Effector memory CD4-positive, alpha-beta T cell (primary cell): ENCODE measurements at places on chromosomes 3 and 15.

DNA sequence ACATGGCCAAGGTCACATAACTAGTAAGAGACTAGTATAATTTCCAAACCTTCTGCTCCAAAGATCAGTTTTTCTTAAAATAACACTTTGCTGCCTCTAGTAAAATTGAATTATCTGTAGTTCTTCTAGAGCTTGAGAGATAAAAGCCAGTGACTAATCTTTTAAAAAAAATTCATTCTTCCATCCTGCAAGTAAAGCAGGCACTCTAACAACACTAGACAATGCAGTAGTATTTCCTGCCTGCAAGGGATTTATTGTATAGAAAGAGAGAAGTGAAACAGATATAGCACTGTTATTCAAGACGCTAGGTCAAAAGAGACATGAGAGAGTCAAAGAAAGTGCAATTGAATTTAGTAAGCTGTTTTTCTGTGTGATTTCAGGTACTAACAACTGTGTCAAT lies 159.5 kb upstream of the TBC1D5 start:
- H3K4me3 ChIP-seq: no peak overlapping the region
- no peaks in the 10 kb centered on the region for H3K27me3 ChIP-seq
- DNase-seq: no peak
- H3K4me1 ChIP-seq: no peaks in the 10 kb centered on the region

- H3K4me3 ChIP-seq: no peak overlapping the region
- H3K4me1 ChIP-seq: no peaks in the 10 kb centered on the region
- no peak for DNase-seq
- H3K27ac ChIP-seq: no peak overlapping the region
Measured at GRCh38 chr3:4562595-4562994, 69.4 kb downstream of the ITPR1 start.

- H3K27me3 ChIP-seq: no peaks in the 10 kb centered on the region
- no peaks in the 10 kb centered on the region for H3K36me3 ChIP-seq
- no peak overlapping the region for H3K4me3 ChIP-seq
- H3K27ac ChIP-seq: no peak overlapping the region
- H3K4me1 ChIP-seq: no peaks in the 10 kb centered on the region
Measured at GRCh38 chr3:186849374-186849975, 7.0 kb downstream of the ADIPOQ start.

- peaks cover 43% of the 10 kb centered on the region for H3K4me1 ChIP-seq
- no peak overlapping the region for H3K27ac ChIP-seq
- no peaks in the 10 kb centered on the region for H3K27me3 ChIP-seq
- no peak overlapping the region for H3K4me3 ChIP-seq
Measured at GRCh38 chr3:186515125-186515524, 29.1 kb downstream of the CRYGS start.

DNA sequence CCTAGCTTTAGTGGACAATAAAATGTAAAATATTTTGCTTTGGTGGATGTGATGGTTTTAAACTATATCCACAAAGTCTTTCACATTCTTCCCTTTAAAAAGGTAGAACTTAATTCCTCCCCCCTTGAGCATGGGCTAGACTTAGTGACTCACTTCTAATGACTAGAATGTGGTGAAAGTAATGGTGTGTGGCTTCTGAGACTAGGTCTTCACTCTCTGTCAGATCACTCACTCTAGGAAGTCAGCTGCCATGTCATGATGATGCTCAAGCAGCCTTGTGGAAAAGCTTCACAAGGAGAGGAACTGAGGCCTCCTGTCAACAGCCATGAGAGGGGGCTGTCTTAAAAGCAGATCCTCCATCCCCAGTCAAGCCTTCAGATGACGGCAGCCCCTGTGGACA lies 4.2 kb downstream of the LRRC2 start:
- no peak for DNase-seq
- H3K4me1 ChIP-seq: no peaks in the 10 kb centered on the region
- H3K27ac ChIP-seq: no peak overlapping the region
- no peaks in the 10 kb centered on the region for H3K27me3 ChIP-seq
- no peaks in the 10 kb centered on the region for H3K36me3 ChIP-seq

DNA sequence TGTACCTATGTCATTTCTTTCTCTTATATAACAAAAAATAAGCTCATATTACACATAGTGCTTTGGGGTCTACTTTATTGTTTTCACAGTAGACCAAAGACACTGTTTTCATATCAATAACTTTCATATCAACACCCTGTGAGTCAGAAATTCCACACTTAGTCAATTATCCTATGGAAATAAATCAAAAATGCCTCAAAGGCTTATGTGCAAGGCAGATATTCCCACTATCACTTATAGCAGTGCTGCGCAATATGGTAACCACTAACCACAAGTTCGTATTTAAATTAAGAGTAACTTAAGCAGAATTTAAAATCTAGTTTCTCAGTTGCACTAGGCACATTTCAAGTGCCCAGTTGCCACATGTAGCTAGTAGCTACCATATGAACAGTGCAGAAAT lies 15.9 kb downstream of the SCG3 start:
- DNase-seq: no peak
- no peak overlapping the region for H3K27ac ChIP-seq
- H3K36me3 ChIP-seq: no peaks in the 10 kb centered on the region
- H3K4me3 ChIP-seq: no peak overlapping the region
- no peaks in the 10 kb centered on the region for H3K4me1 ChIP-seq

DNA sequence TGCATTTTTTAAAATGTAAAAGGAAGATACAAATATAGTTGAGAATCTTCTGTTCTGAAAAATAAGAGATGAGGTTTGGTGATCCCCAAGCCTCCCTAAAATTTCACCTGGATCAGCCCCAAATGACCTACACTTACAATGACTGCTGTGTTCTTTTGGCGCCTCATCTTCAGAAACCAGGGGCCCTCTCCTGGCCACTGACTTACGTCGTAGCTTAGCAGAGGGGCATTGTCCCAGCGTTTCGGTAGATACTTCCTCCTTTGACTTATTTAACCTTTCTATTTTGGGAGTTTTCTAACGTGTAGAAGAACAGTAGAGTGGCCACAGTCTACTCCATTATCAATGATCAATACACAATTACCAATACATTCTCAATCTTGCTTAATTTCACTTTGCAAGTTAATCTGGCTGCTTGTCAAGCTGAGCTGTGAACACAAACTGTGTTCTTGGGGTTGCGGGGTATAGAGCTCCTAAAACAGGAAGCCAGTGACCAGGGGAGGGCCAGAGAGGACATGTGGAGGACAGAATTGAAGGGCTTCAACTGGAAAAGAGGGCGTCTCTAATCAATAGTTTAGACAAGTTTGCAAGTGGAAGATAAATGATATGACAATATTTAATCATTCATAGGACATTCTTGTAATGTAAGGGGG lies 419.5 kb downstream of the LPP start:
- H3K4me1 ChIP-seq: no peaks in the 10 kb centered on the region
- H3K4me3 ChIP-seq: no peak overlapping the region
- H3K27ac ChIP-seq: no peak overlapping the region
- no peaks in the 10 kb centered on the region for H3K27me3 ChIP-seq
- no peak for DNase-seq
- H3K36me3 ChIP-seq: no peaks in the 10 kb centered on the region

- no peak overlapping the region for H3K27ac ChIP-seq
- DNase-seq: no peak
- H3K4me1 ChIP-seq: no peaks in the 10 kb centered on the region
- H3K4me3 ChIP-seq: no peak overlapping the region
- no peaks in the 10 kb centered on the region for H3K27me3 ChIP-seq
Measured at GRCh38 chr3:172615296-172615695, 92.1 kb upstream of the TNFSF10 start.

- no peak overlapping the region for H3K4me3 ChIP-seq
- no peak for DNase-seq
- H3K36me3 ChIP-seq: no peaks in the 10 kb centered on the region
- no peak overlapping the region for H3K27ac ChIP-seq
Measured at GRCh38 chr15:51366920-51367319, 25.5 kb downstream of the GLDN start.

- H3K4me3 ChIP-seq: no peak overlapping the region
- no peak for DNase-seq
- no peaks in the 10 kb centered on the region for H3K4me1 ChIP-seq
- H3K27me3 ChIP-seq: no peaks in the 10 kb centered on the region
- H3K27ac ChIP-seq: no peak overlapping the region
Measured at GRCh38 chr3:78659386-78659987, 1108.3 kb downstream of the ROBO1 start.

- no peak for DNase-seq
- H3K27me3 ChIP-seq: no peaks in the 10 kb centered on the region
- H3K4me3 ChIP-seq: no peak overlapping the region
- H3K27ac ChIP-seq: no peak overlapping the region
- no peaks in the 10 kb centered on the region for H3K36me3 ChIP-seq
- no peaks in the 10 kb centered on the region for H3K4me1 ChIP-seq
Measured at GRCh38 chr15:48046813-48047438, 73.9 kb upstream of the SLC24A5 start.

- peak overlapping the region; percentile 51 for H3K4me3 ChIP-seq
- peaks cover 45% of the 10 kb centered on the region for H3K4me1 ChIP-seq
- peak; percentile 40 for DNase-seq
- H3K27me3 ChIP-seq: no peaks in the 10 kb centered on the region
- peak overlapping the region; percentile 85 for H3K27ac ChIP-seq
Measured at GRCh38 chr3:51391566-51392354, 675 bp downstream of the RBM15B start.

DNA sequence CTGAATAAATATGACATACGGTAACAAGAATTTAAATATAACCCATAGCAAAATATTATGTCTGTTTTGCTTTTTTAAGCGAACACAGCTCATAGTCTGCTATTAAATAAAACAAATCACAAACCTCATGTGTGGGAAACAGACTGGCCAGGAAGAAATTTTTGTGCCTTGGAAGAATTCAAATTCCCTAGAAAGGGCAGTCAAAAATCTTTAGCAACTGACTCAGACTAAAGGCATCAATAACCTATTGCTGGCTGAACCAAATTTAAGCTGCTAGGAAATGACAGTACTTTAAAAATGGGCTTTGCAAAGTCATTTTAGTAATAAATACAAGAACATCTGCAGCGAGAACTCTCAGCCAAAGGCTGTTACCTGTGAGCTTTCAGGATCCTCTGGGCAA lies 151.4 kb downstream of the PLD1 start:
- no peaks in the 10 kb centered on the region for H3K36me3 ChIP-seq
- no peak overlapping the region for H3K27ac ChIP-seq
- no peaks in the 10 kb centered on the region for H3K27me3 ChIP-seq
- no peak overlapping the region for H3K4me3 ChIP-seq
- DNase-seq: no peak

GRCh38 chr3:97863775-97864174 lies 42.0 kb downstream of the CRYBG3 start:
- H3K36me3 ChIP-seq: no peaks in the 10 kb centered on the region
- no peak overlapping the region for H3K27ac ChIP-seq
- no peak for DNase-seq
- no peaks in the 10 kb centered on the region for H3K27me3 ChIP-seq
- H3K4me1 ChIP-seq: no peaks in the 10 kb centered on the region
- no peak overlapping the region for H3K4me3 ChIP-seq

DNA sequence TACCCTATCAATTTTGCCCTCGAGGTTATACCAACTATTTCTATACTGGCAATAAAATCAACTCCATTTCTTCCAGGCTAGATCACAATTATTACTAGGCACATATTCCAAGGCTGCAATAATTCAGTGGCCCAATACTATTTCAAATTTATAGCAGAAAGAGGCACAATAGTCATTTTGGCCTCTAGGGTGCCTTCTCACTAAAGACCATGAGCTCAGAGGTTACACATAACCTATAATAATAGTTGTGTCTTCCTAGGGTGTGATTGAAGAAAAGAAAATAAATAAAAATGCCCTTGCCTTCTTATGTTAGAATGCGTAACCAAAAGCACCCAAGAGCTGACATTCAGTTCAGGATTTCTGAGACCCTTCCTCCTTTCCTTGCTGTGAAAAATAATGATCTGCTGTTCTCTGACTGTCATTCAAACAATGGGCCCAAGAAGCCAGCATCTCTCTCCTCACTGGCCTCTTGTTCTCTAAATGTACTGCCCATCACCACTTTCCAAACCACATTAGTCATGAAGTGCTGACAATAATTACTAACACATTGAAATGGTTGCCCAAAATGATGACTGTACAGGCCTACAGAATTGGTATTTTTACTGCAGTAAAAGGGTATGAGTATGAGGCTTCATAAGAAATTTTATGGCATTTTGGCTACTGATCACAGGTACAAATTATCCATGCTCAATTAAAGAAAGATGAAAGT lies 244.8 kb downstream of the LRRN1 start:
- DNase-seq: no peak
- no peaks in the 10 kb centered on the region for H3K4me1 ChIP-seq
- H3K4me3 ChIP-seq: no peak overlapping the region
- H3K36me3 ChIP-seq: no peaks in the 10 kb centered on the region

DNA sequence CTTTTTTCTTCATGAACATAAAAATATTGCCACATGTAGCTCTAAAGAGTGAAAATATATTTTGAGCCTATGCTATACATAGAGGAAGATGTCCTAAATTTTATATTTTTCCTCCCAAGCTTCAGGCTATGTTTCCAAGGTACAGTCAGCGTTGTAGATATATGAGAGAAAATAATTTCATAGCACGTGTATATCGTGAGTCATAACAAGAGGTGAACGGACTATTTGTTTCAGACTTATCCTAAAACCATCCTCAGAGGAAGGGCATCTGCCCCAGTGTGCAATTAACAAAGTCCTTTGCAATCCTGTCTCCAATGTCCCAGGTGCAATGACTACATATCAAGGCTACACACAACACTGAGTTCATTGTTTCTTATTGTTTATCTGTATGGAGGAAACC lies 177.3 kb upstream of the ARRDC4 start:
- H3K4me1 ChIP-seq: no peaks in the 10 kb centered on the region
- H3K27ac ChIP-seq: no peak overlapping the region
- DNase-seq: no peak
- no peaks in the 10 kb centered on the region for H3K36me3 ChIP-seq

GRCh38 chr3:49567406-49567805 lies 13.1 kb downstream of the BSN start:
- no peak overlapping the region for H3K4me3 ChIP-seq
- no peak overlapping the region for H3K27ac ChIP-seq
- no peaks in the 10 kb centered on the region for H3K36me3 ChIP-seq
- no peak for DNase-seq
- H3K4me1 ChIP-seq: no peaks in the 10 kb centered on the region

- H3K4me3 ChIP-seq: no peak overlapping the region
- peak overlapping the region; percentile 63 for H3K27ac ChIP-seq
- no peak for DNase-seq
- no peaks in the 10 kb centered on the region for H3K27me3 ChIP-seq
- H3K4me1 ChIP-seq: peaks cover 33% of the 10 kb centered on the region
- H3K36me3 ChIP-seq: no peaks in the 10 kb centered on the region
Measured at GRCh38 chr15:85618228-85618505, 176.6 kb downstream of the KLHL25 start.

DNA sequence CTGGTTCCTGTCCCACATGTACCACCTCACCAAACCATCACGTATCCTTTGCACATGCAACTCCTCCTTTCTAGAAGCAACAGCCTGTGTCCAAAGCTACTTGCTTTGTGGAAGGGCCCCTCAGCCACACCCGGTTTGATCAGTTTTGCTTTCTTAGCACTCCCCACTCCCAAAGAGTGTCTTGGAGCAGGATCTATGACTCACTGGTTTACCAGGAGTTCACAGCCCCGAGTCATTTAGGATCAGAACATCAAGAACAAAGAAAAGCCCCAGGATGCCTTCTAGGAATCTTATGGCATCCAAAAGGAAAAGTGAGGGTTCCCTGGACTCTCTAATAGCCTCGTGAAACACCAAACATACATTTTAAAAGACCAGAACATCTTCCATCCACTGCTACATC lies 50.7 kb upstream of the IGF1R start:
- H3K4me3 ChIP-seq: no peak overlapping the region
- H3K4me1 ChIP-seq: peaks cover 4% of the 10 kb centered on the region
- no peaks in the 10 kb centered on the region for H3K36me3 ChIP-seq
- no peaks in the 10 kb centered on the region for H3K27me3 ChIP-seq
- no peak overlapping the region for H3K27ac ChIP-seq
- no peak for DNase-seq
